Stimulated activated CD4-positive, alpha-beta T cell treated with anti-CD3 and anti-CD28 coated beads, Interleukin-1b, Interleukin-23, amount 100 ng/mL, for 4 hours (primary cell): ENCODE measurements at places on chromosomes 16 and 17.
A peak's percentile ranks its signal among the peaks of the same experiment; 100 is the strongest.

GRCh38 chr17:14299280-14300141 is 1.4 kb upstream of the HS3ST3B1 start:
- no peak for DNase-seq

DNA sequence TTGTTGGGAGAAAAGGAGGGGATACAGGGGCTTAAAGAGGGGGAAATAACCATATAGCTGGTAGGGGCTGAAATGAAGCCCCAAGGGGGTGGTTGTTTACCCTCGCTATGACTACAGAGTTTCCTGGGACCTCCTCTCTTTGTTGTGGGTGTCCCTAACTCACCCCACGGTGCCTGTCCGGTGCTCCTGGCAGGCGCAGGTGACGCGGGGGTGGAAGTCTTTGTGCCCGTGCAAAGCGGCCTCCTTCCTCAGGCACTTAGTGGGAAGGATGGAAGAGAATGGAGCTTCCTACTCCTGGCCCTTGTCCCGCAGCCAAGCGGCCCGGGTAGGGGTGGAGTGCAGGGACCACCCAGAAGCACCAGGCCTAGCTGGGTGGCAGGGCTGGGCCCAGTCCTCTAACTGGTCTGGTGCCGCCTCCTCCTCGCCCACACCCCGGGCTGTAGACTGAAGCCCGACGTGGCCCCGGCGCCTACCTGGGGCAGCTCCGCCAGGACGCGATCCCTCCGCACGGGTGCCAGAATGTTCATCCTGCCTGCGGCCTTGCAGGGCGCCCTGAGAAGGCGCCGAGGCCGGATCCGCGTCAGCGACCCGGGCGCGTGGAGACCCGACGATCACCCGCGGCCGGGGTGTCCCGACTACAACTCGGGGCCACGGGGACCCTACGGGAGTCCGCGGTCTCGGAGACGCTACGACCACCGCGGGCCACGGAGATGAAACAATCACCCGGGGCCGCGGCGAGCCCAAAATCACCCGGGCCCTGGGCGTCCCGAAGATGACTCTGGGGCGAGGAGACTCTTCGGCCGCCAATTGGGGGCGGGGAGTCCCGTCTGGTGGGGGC is 709 bp downstream of the RAB34 start:
- DNase-seq: no peak

DNA sequence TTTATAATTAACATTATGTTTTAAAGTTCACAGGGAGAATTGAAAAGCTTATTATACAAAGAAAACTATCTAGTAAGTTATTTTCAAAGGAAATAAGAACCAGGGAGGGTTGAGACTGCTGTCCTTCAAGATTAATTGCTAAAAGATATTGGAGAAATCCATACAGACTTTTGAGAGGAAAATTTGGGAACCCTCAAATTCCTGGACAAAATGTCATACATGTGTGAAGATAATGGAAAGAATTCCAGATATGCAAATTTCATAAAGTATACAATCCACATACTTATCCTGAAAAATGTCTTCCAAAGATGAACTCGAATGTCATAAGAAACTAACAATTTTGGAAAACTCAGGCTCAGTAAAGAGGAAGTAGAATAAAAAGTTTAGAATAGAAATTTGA is 213.8 kb downstream of the HS3ST3A1 start:
- no peak for DNase-seq

- no peak for DNase-seq
Observed at GRCh38 chr16:86025706-86026105, 126.7 kb downstream of the IRF8 start.

GRCh38 chr16:82470016-82470415 is 156.8 kb upstream of the CDH13 start:
- DNase-seq: no peak

GRCh38 chr16:78654929-78655328 is 555.5 kb downstream of the WWOX start:
- DNase-seq: no peak

- no peak for DNase-seq
Observed at GRCh38 chr17:78172249-78173051, 4.1 kb downstream of the SYNGR2 start.

DNA sequence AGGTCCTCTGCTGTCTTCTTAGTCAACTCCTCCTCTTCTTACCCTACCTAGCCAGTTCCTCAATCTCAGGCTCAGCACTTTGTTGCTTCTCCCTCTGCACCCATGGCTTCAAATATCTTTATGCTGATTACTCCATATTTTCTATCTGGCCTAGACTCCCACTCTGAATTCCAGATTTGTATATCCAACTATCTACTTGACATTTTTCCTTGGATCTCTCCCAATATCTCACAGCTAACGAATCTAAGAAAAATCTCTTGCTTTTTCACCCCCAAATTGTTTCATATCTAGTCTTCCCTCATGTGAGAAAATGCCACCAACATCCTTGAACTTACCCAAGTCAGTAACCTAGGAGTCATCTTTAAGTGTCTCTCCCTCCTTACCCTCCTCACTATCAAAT is 176.4 kb upstream of the ERCC4 start:
- DNase-seq: no peak

DNA sequence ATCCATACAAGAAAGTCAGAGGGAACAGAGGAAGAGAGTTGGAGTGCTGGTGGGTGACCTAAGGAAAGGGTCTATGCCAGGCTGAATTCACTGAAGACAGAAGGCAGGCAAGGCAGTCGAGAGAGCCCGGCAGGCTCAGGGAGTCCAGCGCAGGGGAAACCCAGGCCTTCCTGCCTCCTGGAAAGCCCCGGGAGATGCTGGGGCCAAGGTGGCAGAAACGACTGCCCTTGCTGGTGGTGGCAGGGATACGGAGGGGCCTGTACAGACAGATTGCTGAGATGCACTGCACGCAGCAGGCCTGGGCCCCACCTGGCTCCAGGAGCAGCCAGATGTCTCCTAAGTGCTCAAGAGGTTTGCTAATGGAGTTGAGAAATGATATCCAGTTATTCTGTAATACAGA is 59.8 kb downstream of the GTF3C1 start:
- no peak for DNase-seq

- no peak for DNase-seq
Observed at GRCh38 chr16:53153130-53153529, 98.3 kb downstream of the CHD9 start.

GRCh38 chr17:80649672-80650330 is 105.2 kb downstream of the RPTOR start:
- peak; percentile 65 for DNase-seq

- DNase-seq: no peak
Observed at GRCh38 chr17:82874011-82874835, 34.4 kb upstream of the ZNF750 start.

DNA sequence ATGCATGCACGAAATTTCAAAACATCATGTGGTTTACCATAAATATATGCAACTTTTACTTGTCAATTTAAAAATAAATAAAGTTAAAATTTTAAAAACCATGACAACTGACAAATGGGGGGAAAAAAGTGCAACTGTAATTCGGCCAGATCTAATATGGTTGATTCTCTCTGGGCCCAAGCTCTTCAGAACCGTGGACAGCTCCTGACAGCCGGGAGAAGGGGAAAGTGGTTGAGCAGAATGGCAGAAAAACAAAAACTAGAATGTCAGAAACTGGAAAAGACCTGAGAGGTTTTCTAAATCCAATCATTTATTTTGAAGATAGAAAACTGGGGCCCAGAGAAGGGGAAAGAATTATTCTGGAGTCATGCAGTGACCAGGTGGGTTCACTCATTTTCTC is 126.6 kb downstream of the TMEM132E start:
- DNase-seq: no peak

DNA sequence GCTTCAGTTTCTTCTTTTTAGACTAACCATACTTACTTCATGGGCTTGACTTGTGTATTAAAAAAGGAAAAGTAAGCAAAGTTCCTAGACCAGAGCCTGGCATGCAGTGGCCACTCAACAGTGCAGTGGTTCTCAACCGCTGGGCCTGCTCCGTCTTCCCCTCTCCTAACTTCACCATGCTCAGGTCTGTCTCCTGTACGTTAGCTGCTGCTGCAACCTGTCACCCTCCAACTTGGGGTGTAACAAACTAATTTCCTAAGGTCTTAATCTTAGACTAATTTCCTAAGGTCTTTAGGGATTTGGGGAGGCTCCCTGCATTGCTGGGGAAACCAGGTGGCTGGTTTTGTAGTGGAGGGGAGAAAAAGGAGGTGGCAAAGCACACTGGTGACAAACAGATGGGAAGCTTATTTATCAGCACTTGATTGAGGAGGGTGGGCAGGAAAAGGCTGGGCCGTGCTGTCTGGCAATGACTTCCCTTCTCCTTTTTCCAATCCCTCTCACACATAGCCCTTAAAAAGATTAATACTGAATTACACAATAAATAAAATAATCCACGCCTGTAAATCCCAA is 2.2 kb upstream of the ARL4D start:
- no peak for DNase-seq

GRCh38 chr17:8277317-8277716 is 11.2 kb upstream of the RANGRF start:
- DNase-seq: no peak

DNA sequence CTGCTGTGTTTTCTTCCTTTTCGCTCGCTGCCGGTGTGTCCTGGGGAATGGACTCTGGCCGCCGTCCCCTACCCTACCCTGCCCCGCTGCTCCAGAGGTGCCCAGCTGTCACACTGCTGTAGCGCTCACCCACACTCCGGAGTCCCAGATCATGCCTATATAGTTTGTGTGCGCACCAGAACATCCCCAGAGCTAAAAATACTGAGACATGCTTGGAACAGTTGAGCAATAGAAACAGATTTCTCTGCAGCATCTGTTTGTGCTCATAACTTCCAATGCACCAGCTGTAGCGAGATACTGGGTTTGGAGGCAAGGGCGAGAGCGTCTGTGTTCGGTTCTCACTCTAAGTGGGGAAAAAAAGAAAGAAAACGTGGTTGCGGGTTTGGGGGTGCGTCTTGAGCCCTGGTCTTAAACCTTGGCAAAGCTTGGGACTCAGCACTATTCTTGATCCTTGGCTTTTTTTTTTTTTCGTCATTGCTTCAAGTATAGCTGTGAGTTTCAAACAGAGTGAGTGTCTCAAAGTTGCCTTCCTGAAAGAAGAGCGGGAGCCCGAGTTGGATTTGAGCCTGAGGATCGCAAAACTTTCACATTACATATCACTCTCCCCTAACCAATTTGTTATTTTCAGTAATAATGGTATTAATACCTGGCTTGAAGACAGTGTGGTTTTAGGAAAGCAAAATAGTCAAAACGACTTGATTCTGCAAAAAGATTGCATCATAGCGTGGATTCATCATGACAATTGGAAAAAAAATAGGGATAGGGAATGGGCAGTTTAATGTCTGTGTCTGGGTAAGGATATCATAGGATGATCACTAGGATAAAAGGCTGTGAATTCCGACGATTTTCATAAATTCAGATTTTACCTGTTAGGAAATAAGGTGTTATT is 621 bp downstream of the KCNJ2 start:
- no peak for DNase-seq

- no peak for DNase-seq
Observed at GRCh38 chr17:63631626-63632025, 9.4 kb downstream of the MAP3K3 start.

GRCh38 chr17:53548252-53548651 is 274.5 kb upstream of the KIF2B start:
- DNase-seq: no peak

DNA sequence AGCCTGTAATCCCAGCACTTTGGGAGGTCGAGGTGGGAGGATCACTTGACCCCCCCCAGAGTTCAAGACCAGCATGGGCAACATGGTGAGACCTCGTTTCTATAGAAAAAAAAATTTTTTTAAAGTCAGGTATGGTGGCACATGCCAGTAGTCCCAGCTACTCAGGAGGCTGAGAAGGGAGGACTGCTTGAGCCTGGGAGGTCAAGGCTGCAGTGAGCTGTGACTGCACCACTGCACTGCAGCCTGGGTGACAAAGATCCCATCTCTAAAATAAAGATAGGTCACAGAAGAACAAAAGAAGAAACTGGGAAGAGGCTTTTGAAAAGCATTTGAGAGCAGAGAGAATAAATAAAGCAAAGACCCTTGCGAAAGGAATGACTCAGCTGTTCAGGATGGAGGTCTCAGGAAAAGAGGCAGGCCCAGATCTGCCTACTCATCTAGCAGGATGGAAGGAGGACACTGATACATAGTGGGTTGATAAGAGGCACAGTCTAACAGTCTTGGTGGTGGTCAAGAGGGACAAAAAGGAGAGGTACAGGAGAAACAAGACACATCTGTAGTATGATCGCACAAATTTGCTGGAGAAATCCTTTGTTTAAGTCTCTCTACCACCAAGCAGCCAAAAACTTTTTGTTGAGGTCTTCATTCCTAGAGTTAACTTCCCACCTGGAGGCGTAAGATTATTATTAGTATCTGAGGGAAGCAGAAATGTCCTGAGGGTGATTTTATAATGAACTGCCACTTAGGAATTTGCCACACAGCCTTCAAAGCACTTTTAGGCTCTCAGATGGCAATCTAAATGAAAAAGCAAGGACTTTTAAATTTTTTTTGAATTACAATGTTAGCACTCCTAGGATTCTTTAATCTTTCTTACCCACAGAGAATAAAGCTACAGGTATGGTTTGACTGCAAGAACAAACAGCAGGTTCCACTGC is 17.6 kb downstream of the ZSWIM7 start:
- DNase-seq: no peak

GRCh38 chr17:10349403-10349802 is 23.4 kb downstream of the MYH13 start:
- DNase-seq: no peak

- no peak for DNase-seq
Observed at GRCh38 chr17:80890196-80890920, 101.3 kb upstream of the CHMP6 start.

GRCh38 chr17:16352303-16352666 is 984 bp downstream of the CENPV start:
- DNase-seq: peak; percentile 6

- DNase-seq: no peak
Observed at GRCh38 chr16:72552654-72553053, 380.7 kb upstream of the PMFBP1 start.

- DNase-seq: no peak
Observed at GRCh38 chr16:1724491-1724890, 18.5 kb downstream of the MAPK8IP3 start.

DNA sequence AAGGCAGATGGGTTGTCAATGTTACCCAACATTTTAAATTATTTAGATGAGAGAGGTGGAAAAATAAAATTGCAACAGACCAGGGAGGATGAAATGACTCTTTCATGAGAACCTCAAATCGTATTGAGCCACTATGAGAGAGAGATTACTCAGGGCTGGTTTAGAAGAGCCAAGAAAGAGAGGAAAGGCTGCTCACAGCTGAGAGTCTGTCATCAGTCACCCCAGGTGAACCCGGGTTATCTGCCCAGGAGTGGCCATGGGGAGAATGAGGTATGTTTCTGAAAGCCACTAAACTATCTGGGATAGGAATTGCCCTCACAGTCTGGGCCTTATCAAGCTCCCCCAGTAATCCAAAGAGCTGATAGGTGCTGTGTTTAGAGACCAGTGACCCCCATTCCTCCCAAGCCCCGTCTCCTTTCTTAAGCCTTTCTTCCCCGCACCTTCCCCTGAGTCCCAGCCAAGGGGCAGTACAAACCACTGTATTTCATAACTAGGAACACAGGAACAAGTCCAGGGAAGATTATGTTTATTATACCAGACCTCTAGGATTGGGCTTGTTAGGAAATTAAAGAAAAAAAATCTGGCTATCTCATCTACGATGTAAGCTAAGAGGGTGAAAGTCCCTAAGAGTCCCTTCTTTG is 158.9 kb upstream of the NOL11 start:
- no peak for DNase-seq

- no peak for DNase-seq
Observed at GRCh38 chr16:89593841-89594240, 18.3 kb downstream of the CPNE7 start.
